ENCODE measurements at places on chromosomes 4 and X.

DNA sequence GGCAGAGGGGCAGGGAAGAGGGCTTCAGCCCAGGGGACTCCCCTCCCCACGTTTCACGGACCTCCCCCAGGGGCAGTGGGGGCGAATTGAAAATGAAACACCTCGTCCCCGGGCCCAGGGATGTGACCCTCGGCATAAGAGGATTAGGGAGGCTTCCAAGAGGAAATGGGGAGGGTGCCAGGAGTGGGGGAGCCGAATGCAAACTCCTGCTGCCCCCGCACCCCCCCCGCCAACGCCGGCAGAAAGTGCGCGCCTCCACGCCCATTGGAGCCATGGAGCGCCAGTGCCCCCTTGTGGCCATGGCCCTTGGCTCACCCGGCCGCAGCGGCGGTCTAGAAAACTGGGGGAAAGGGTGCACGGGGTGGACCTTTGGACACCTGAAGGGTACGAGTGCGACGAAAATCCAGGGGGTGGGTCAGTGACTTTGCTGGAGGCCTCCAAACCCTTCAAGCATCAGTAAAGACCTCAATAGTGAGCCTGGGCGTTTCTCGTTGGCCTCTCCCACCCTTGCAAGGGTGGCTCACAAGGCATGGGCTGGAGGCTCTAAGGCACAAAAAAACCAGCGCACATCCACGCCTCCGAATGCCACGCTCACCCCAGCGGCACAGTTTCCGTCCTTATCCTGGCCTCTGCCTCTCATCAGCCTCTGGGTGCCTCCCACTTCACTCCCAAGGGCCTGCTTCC is 120.8 kb upstream of the PJA1 start:
- peak; percentile 81 for DNase-seq

GRCh38 chr4:68655764-68656444 is 14.5 kb downstream of the UGT2B15 start:
- DNase-seq = no peak

- DNase-seq = peak; percentile 20
Observed at GRCh38 chr4:140673729-140674128, 82.5 kb downstream of the TBC1D9 start.

DNA sequence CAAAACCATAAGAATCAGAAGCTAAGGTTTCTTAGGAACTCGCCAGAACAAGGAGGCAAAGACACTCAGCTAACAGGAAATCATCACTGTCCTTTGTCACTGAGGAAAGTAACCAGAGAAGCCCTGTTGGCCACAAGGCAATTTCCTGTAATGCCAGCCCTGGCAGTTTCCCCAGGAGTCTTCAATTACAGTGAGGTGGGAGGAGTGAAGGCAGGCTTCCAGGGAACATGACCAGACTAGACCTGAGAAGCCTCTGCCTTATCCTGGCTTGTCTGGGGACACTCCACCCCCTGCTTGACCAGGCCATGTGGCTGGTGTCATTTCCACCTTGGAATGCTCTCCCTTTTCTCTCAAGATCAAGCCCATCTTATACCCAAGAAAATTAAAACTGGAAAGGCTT is 125.3 kb downstream of the COL4A6 start:
- DNase-seq = peak; percentile 22

DNA sequence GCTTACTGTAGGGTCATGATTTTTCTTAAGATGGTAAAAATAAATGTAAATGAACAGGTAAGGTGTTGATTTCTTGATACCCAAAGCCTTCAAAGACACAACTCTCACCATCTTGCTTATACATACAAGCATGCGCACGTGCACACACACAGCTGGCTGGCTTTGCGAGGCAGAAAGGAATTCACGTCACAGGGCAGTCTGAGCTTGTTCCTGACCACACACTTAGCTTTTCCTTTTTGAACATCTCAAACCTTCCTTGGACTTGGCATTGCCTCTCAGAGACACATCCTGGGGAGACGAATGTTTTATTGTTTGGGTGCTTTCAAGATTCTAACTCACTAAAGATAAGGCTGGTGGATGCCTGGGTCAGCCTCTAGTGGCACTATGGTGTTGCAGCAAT is 175.0 kb downstream of the NHS start:
- DNase-seq = no peak

DNA sequence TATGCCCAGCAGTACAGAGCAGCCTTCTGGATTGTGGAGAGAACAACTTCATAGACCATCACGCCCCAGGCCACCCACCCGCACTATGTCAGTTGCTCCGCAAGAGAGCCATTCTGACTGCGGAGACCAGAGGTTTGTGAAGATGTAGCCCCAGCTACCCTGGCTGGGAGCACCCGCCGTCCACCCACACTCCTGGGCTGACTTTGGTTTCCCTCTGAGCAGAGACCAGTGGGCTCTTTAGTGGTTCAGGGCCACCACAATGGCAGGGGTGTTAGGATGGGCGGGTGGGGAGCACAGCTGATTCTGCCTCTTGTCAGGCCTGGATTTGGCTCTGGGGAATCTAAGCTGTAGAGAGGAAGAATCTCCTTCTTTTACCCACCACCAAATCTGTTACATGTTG is 313.4 kb downstream of the LDB2 start:
- DNase-seq = no peak

GRCh38 chr4:124484940-124485339 is 227.6 kb downstream of the ANKRD50 start:
- DNase-seq = no peak

- DNase-seq = no peak
Observed at GRCh38 chr4:152657657-152658056, 22.1 kb downstream of the TMEM154 start.

- DNase-seq = peak; percentile 75
Observed at GRCh38 chr4:74230902-74231499, 73.1 kb downstream of the MTHFD2L start.

GRCh38 chr4:76610751-76611547 is 175.9 kb downstream of the SHROOM3 start:
- no peak for DNase-seq

- DNase-seq = no peak
Observed at GRCh38 chr4:110306303-110306702, 107.9 kb upstream of the ELOVL6 start.

- peak; percentile 36 for DNase-seq
Observed at GRCh38 chr4:25174674-25175073, 14.4 kb upstream of the SEPSECS start.

- peak; percentile 58 for DNase-seq
Observed at GRCh38 chr4:49032440-49033161, 46.5 kb downstream of the CWH43 start.

DNA sequence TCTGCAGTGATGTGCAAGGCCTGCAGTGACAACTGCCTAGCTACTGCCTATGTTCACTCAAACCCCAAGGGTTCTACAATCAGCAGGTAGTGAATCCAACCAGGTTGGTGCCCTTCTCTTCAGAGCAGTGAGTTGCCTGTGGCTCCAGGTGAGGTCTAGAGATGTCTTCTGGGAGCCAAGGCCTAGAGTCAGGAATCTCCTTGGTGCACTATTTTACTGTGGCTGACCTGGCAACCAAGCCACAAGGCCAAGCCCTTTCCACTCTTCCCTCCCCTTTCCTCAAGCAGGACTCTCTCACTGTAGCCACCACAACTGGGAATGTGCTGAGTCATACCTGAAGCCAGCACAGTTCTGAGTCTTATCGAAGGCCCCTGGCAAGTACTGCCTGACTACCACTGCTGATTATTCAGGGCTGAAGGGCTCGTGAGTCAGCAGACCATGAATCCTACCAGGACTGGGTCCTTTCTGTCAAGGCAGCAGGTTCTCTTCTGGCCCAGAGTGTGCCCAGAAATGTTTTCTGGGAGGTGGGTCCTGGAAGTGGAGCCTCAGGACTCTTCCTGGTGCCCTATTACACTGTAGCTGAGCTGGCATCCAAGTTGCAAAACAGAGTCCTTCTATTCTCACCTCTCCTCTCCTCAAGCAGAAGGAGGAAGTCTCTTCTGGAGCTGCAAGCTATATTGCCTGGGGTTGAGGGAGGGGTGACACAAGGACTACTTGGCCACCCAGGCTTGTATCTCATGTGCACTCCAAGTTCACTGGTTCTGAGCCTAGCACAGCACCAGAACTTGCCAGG is 111.6 kb downstream of the BTC start:
- peak; percentile 64 for DNase-seq

- DNase-seq = peak; percentile 68
Observed at GRCh38 chr4:181143250-181143854, 1099.8 kb upstream of the TENM3 start.

GRCh38 chrX:150935467-150935866 is 37.0 kb upstream of the CD99L2 start:
- DNase-seq = peak; percentile 69

DNA sequence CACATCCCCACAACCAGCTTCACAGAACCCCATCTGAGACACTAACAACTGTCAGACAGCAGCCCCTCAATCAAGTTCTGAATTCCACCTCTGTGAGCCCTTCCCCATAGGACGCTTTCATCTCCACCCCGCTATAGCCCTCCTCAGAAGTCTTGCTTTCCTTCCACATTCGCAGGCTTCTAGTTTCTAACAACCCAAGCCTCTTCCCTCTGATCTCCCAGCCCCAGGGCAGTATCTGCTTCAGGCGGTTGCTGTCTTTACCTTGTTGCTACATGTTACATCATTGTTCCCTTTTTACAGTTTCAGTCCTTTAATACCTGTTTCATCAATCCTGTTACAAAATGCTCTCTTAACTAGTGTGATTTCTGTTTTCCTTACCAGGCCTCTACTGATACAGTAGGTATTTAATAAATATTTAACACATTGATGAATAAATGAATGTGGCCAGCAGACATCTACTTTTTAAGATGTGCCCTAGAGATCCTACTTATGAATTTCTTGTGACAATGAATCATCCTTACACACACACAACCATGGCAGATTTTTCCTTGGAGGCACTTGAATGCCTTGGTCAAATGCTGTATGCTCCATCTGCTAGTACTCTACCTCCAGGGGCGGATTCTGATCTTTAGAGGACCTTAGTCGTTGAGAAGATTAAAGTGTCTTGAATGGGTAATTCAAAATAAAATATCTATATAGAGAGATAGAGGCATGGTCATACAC is 164.7 kb upstream of the SLIT2 start:
- DNase-seq = peak; percentile 10

GRCh38 chr4:57154926-57155325 is 44.7 kb upstream of the IGFBP7 start:
- DNase-seq = no peak

GRCh38 chr4:47715716-47716416 is 122.0 kb downstream of the CORIN start:
- DNase-seq = no peak

DNA sequence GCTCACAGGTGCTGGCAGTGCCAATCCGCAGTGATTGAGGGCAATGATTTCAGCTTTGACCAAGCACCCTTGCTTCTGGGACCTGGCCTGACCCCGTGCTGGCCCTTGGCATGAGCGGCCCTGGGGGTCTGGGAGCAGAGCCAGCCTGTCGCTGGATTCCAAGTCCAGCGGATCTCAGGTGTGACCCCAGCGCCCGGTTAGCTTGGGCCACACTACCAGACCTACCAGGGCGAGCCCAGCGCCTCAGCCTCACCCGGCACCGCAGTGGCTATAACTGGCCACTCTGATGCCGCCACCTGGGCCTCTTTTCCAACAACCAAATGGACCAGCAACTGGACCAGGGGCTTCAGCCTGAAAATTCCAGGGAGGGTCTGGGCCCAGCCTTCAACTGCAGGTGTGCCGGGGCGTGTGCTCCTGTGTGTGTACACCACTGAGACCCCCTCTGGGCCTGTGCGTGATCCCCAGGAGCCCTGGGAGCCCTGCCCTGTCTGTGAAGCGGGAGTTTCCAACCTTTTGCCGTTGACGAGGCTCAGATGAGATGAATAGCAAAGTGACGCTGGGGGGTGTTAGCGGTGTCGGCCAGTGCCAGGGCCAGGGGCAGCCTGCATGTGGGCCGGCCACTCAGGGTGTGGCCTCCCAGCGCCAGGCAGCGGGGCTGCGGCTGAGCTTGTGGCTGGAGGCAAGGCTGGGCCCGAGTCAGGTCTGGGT is 658 bp downstream of the SH3TC1 start:
- DNase-seq = no peak

- no peak for DNase-seq
Observed at GRCh38 chrX:72713130-72713529, 976 bp downstream of the PHKA1 start.

DNA sequence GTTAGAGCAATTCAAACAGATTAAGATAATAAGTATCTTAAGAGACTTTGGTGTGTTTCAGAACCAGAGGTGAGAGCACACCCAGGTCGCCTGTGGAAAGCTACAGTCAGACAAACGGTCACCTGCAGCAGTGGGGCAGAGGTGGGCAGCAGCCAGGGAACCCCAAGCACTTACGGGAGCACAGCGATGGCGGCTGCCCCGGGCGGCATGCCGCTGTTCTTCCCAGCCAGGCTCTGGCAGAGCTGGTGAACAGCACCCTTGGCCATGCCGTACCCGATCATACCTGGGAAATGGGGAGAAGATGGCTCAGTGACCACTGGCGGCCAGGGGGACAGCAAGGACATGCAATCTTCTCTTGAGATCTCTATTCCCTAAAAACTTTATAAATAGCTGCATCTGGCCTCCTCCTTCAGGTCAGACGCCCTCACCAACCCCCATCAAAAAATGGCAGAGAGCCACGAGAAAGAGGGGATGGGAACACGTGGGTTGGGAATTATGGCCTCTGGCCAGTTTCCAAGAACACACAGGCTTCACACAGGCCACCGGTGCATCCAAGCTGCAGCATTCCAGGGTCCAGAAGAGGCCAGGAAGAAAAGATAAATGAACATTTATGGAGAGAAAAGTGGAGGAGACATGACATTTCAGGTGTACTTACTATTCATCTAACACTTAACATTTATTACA is 19.7 kb downstream of the QDPR start:
- no peak for DNase-seq

DNA sequence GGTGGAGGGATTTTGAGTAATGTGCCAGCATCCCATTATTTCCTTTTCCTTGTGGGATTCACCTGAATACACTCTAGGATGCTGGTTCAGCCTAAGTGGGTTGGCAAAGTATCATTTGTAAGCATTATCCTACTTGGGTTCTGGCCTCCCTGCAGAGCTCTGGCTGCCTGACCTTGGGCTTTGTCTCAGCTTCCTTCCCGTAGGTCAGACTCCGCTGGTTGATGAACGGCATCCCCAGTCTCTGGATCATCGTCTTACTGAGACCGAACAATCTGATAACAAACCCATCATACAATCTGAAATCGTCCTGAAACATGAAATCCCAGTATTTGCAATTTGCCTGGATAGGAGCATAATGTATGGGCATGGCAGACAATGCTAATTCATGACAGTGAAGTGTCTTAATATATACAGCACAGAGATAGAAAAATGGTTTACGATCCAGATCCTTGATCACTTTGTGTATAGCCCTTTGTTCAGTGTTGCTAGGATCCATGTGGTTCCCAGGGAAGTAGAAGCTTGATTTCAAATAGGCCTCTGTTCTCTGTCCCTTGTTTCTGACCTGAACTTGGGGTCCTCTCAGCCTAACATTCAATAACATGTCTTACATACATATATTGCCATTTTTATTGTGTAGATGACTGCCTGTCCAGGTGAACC is 5.5 kb downstream of the MID2 start:
- no peak for DNase-seq

DNA sequence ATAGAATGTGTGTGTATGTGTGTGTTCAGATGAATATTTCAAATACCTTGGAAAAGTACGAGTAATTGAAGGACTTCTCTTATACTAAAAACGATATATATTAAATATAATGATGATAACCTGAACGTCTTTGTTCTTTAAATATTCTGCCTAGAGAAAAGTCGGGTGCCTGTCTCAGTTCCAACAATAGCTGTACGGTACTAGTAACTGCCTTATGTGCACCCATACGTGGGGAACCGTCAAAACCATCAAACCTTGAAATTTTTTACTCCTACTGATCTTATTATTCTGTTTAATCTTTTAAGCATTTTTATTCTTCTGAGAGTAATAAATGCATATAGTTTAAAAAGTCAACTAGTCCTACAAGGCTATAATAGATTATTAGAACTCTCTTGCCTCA is 1045.7 kb downstream of the C4orf33 start:
- DNase-seq = no peak
